ENCODE measurements at places on chromosomes 2 and 18.

DNA sequence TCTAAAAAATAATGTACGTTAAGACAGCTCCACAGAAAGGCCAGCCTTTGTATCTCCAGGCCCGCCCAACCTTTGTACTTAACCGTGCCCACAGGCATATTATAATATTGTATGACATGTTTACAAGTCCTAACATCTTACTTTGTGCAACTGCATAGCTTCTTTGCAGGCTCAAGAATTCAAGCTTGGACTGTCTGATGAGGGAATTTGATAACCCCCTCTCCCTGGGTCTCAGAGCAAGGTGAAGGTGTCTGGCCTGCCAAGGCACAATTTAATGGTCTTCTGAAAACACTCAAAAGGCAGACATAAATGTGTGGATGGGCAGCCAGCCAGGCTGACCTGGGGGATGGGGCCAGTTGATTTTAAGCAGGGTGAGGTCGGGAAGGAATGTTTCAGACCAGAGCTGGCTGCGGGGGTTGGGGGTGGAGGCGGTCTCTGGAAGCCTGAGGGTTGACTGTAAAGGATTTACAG, 732.7 kb upstream of the FANCL start:
- DNase-seq, result no peak

GRCh38 chr18:45688833-45689232, 35.1 kb upstream of the SLC14A1 start:
- DNase-seq, result peak; percentile 94

- DNase-seq, result no peak
Measured at GRCh38 chr2:141021109-141021508, 1109.7 kb downstream of the LRP1B start.

DNA sequence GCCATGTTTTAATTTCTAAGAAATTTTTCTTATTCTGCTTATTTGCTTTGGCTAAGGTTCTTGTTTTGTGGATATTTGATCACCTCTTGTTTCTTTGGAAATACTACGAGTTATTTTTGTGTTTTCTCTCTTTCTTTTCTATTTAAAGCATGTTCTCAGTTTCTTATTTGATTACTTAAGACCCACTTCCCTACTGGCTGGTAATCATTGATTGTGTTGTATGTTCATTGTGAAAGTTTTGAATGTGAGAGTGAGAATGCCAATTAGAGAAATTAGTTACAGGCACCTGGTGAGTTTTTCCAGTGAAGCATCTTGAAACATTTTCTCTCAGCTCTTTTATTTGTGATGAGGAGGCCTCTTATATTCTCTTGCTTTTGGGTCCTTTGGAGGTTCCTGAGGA, 226.7 kb upstream of the MC4R start:
- no peak for DNase-seq

GRCh38 chr18:39913672-39914366, 2041.2 kb upstream of the PIK3C3 start:
- no peak for DNase-seq

DNA sequence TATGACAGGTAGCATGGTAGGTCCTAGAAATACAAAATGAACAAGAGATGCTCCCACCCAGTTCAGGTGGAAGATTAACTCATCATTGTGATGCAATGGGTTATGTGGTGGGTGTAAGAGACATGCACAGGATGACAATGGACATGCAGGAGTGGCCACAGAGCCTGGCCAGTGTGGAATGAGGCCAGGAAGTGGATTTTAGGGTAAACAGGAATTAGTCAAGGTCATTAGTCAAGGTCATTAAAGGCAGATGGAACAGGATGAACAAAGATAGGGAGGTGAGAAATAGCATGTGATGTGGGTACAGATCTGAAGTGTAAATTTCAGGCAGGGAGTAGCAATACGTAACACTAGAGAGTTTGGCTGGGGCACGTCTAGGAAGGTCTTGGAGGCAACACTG, 15.6 kb upstream of the SERTAD2 start:
- DNase-seq, result no peak

- DNase-seq, result no peak
Measured at GRCh38 chr2:643334-643733, 33.9 kb downstream of the TMEM18 start.

DNA sequence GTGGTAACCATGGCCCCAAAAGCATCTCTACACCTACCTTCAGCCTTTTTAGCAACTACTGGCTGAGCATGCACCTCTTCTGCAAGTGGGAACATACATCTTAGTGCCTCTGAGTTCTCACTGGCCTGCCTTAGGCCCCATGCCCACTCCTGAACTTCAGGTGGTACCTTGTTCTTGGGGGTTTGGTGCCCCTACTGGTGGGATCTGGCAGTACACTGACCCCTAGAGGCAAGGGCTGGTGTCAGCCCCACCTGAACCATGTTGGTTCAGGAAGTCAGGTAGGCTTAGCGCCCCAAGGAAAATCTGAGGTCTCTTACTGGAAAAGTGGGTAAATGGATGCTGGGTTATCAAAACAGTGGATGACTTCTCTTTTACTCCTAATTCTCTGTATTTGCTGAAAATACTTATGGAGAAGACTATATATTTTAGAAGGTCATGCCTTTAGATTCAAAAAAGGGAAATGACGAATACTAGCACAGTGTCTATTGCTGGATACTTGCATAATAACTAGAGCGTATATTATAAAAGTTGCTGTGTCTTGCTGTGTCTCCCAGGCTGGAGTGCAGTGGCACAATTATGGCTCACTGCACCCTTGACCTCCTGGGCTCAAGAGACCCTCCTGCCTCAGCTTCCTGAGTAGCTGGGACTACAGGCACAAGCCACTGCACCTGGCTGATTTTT, 84.6 kb downstream of the RAB31 start:
- DNase-seq, result peak; percentile 47

DNA sequence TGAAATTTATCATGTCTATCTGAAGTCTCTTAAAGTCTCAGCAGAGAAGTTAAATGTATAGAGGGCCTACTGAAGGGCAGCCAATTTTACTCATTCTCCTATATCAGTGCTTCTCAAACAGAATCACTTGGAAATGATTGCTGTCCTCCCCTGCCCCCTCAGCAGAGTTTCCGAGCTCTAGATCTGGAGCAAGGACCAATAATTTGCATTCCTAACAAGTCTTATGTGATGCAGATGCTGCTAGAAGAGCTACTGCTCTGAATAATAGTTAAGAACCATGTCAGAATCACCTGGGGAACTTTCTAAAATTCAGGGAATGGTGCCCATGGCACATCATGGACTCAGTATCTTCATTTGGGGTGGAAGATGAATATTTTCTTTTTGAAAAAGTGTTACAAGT, 105.6 kb upstream of the EPHA4 start:
- no peak for DNase-seq

GRCh38 chr2:41859615-41860514, 188.0 kb upstream of the PKDCC start:
- no peak for DNase-seq

GRCh38 chr2:224077773-224078507, 38.9 kb upstream of the SERPINE2 start:
- DNase-seq, result no peak

GRCh38 chr2:241201445-241202267, 13.2 kb downstream of the ANO7 start:
- DNase-seq, result no peak

DNA sequence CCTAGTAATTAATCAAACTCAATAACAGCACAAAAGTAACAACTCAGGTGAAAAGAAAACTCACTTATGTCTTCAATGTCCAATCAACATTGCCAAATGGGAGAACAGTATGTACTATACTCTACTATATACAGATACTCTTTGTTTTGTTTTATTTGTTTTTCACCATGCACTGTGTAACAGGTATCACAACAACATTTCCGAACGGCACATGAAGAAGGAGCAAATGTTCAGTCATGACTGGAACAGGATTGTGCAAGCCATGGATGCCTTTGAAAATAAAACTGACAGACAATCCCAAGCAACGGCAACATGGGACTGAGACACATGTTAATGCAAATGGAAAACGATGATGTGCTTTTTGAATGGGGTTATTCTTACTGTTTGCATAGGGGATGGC, 334.9 kb upstream of the THUMPD2 start:
- no peak for DNase-seq

GRCh38 chr2:74552914-74553811, 579 bp downstream of the LOXL3 start:
- no peak for DNase-seq

DNA sequence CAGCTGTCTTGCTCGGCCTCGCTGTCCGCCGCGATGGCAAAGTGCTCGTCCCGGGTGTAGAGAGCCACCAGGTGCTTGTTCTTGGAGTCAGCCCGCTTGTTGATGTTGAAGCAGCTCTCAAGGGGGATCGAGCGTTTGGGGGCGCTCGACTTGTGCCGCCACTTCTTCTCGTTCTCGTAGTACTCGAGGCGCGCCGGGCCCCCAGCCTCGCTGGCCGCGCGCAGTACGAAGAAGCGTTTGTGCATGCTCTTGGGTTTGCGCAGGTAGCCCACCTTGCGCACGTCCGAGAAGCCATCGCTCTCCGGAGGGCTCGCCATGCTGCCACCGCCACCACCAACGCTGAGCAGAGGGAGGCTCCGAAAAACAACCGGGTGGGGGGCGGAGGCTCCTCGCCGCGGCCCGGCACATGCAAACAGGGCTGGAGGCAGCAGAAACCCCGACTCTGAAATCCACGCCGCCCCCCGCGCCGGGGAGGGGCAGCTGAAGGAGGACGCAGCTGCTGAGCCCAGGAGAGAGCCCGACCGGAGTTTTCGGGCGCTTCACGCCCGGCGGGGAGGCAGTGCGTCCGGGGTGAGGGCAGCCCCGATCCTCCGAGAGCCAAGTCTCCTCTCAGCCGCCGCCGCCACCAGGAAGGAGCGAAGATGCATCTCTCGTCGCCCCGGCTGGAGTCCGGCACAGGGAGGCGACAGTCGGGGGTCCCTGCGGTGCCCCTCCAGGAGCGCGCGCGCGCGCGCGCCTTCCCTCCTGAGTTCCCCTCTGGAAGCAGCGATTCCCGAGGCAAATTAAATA, 1.0 kb downstream of the IRS1 start:
- peak; percentile 48 for DNase-seq

DNA sequence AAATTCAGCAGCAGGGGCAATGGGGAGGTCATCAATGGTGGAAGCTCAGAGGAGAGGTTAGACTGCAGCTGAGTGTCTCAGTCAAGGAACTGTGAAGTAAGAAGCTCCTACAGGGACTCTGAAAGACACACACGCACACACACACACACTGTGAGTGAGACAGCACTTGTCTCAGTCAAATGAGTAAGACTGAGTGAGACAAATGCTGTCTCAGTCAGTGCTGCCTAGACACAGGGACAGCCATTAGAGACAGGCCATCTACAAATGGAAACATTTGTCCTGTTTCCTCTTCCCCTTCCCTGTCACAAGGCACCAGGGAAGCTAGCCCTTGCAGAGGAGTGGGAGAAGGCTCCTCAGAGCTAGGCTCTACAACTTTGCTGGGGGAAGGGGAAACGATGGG, 577.4 kb upstream of the GCFC2 start:
- DNase-seq, result no peak

DNA sequence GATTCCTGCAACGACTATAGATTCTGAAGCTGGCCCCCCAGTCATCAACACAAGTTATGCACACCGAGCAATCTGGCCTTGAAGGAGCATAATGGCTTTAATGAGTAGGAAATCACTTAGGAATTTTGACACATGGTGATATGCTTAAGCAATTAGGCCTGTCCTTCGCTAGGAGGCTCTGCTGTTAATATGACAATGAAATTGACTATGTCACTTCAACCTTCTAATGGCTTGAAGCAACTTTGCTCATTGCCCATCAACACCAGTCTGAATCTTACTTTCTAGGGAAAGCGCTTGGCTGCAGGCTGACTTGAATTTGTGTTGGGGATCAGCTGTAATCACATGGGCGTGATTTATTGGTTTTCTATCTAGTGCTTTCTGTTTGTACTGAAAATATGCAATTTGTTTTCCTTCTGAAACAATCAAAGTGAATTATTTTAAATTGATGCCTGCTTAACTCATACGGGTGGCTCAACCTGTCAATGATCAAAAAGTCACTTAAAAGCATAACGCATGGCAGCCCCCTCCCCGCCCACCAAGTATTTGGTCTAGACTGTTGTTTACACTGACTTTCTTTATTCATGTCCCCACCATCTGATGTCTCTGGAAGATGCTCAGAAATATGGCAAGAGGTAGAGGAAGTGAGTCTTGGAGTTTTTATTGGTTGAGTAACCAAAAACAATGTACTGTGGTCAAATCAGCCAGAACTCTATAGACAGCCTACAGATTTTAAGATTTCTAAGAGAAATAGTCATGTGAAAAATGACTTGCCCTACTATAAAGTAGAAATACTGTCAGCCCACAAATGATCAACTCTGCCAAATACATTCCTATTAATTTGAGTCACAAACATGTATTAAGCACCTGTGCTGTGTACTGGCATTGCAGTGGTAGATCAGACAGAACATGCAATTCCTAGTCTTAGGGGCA, 344.9 kb downstream of the RBM43 start:
- DNase-seq, result no peak

DNA sequence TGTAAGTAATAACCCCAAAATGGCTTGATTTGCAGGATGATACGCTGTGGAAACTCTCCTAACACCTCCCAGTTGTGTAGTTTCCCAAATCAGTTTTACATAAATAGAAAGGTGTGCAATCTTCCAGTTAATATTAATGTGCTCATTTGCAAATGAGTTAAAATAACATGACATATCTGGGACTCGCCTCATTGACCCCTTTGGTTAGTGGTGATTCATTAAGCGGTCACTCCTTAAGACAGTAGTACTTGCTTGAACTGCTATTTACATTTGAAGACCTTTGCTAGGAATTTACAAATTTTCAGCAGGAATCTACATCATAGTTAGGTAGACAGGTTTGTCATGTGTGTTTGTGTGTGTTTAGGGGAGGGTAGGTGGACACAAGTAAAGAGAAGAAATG, 1367.7 kb upstream of the CELF4 start:
- DNase-seq, result peak; percentile 11

DNA sequence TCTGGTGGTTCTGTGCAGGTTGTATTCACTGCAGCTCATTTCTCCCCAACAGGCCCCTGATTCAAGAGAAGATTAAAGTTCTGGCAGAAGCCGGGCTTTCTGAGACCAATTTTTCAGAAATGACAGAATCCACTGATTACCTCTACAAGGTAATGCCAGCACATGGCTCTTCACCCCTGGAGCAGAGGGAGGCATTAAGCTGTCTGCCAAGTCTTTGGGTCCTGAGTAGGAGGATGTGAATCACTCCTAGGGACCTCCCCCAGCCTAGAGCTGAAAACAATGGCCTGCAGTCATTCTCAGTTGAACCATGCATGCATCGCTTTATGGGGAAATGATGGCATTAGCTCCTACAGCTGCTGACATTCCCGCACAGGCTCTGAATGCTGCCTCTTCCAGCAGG, 20.5 kb upstream of the RPL37A start:
- DNase-seq, result peak; percentile 68

GRCh38 chr18:57441071-57441794, 6.1 kb downstream of the ONECUT2 start:
- DNase-seq, result peak; percentile 57

GRCh38 chr2:142803158-142803557, 74.3 kb upstream of the KYNU start:
- no peak for DNase-seq
